ENCODE measurements at places on chromosomes 3 and 15.
A peak's percentile ranks its signal among the peaks of the same experiment; 100 is the strongest.

- no peak for DNase-seq
Observed at GRCh38 chr3:28973609-28974008, 307.3 kb upstream of the RBMS3 start.

GRCh38 chr15:76199106-76200082 lies 111.9 kb downstream of the ETFA start:
- DNase-seq: no peak

GRCh38 chr3:136694321-136694720 lies 57.9 kb downstream of the STAG1 start:
- no peak for DNase-seq

DNA sequence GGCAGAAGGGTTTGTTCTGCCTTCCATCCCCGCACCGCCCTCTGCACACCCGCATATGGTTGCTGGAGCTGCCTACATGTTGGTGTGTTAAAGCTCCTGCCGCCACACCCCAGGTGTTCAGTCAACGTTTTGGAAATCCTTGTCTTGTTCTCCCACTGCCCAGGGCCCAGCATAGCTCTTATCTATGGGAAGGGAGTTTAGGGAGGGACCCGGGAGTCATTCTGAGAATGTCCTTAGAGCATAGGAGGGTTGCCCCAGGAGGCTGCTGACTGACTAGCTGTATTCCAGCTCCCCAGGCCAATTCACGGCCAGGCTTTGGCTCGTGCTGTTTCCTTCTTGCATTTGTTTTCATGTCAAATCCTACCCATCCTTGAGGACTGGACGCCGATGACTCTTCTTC lies 46.8 kb downstream of the MAGEF1 start:
- DNase-seq: no peak

DNA sequence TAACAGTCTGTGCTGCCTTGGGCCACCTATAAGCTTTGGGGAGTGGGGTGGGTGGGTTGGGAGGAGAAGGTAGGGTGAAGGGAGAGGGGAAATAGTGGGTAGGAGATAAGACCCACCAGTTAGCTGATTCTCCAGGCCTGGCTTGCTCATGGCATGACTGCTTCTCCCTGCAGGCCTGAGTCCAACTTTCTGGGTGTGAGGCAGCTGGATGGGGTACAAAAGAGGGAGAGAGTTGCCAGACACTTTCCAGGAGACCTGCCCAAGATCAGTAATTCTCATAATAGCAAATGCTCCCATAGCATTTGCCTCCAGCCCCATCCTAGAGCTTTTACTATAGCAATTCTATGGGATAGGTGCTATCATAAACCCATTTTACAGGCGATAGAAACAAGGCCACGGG lies 7.7 kb downstream of the CGNL1 start:
- DNase-seq: no peak

DNA sequence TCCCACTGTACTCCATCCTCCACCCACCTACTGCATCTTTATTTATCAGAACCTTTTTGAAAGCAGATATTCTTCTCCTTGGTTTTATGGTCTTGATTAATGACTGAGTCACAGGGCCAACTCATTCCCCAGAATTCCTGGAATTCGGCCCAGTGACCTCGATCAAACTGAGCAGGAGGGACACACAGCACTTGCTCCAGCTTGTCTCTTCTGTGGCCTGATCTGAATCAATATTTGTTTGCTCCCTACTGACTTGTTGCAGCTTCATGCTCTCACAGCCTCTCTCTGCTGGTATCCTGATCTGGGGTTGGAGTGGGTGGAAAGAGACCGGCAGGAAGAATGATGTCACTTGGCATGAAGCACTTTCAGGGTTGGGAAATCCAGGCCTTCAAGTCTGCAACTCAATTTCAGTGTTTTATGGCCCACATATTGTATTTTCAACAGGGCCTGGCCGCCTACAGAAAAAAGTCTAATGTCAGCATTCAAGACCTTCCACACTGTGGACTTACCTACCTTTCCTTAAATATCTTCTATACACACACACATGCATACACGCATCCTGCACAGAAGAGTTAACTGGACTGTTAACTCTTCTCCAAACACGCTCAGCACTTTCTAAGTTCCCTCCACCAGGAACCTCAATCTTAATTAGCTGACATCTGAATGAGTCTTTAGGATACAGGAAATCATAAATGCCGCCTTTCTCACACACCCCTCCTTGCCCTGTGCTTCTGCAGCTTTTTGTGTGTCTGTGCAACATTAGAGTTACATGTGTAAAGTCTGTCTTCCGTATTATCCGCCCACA lies 4.6 kb downstream of the ANXA2 start:
- no peak for DNase-seq

GRCh38 chr3:45064512-45065372 lies 38.6 kb downstream of the CLEC3B start:
- DNase-seq: peak; percentile 15

- DNase-seq: no peak
Observed at GRCh38 chr3:116052602-116053001, 392.7 kb downstream of the LSAMP start.

GRCh38 chr3:186818516-186818915 lies 12.2 kb upstream of the RFC4 start:
- no peak for DNase-seq

DNA sequence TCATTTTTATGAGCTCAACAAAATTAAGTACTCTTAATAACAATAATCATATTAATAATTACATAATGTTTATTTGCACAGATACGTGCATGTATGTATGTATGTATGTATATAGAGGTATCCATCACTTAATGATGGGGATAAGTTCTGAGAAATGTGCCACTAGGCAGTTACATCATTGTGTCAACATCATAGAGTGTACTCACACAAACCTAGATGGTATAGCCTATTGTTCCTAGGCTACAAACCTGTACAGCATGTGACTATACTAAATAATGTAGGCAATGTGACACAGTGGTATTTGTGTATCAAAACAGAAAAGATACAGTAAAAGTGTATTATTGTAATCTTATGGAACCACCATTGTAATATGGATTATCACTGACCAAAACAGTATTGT lies 874.7 kb upstream of the GBE1 start:
- DNase-seq: no peak

GRCh38 chr15:63449731-63450130 lies 54.7 kb upstream of the USP3 start:
- no peak for DNase-seq

DNA sequence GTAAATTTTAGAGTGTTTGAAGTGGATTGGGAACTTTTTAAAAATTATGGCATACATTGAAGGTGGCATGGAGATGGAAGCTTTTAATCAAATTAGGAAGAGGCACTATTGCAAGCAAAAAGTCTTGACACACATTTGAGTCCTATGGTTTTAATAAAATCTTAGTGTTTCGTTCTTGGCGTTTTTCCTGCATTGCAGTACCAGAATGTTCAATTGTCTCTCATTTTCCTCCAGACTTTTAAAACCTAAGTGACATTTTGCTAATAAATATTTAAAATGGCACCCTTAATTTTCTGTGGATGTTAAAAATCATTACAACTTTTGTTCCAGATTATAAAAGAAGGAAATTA lies 2.2 kb downstream of the TGFBR2 start:
- no peak for DNase-seq

DNA sequence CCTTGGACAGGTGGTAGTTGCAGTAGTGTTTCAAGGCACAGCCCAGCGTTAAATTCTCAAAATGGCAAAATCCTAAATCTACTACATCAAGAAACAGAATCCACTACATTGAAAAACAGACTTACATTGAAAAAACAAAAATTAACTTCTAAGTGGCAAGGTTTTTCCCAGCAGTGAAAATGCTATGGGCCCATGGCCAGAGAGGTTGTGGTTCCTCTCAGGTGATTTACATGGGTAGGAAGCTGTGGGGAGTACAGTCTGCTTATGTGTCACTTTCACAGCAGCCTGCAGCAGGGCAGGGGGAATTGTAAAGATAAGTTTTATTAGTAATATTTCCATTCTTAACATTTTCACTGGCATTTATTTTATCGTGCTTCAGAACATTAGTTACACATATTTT lies 24.9 kb downstream of the TTC14 start:
- no peak for DNase-seq

DNA sequence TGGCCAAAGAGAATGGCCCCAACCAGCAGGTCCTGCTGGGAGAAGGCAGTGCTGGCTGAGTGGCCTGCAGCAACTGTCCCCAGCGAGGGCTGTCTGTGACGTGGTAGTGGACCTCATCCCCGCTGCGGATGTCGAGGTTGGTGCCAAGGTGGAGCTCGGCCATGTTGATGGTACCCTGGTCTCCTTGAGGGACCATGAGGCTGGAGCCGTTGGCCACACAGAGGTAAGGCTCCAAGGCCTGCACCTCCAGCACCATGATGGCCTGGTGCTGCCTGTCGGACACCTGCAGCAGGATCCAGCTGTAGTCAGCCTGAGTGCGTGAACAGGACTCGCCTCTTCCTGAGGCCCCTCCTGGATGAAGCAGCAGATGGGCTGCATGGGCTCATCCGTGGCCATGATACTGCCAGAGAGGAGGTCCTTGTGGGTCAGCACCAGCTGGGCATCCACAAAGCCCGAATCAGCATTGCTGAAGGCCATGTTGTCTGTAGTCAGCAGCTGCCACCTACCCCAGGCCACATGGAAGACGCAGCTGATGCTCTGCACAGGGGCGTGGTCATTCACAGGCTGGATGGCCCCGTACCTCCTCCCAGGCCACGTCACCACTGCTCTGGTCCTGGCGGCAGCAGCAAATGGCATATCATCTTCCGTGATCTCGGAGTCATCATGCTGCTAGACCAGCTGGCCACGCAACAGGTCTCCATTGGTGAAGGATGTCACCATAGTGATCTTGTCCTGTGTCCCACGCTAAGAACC lies 167.5 kb downstream of the GOLGA6L4 start:
- no peak for DNase-seq

GRCh38 chr3:105527949-105528348 lies 161.2 kb downstream of the ALCAM start:
- no peak for DNase-seq

DNA sequence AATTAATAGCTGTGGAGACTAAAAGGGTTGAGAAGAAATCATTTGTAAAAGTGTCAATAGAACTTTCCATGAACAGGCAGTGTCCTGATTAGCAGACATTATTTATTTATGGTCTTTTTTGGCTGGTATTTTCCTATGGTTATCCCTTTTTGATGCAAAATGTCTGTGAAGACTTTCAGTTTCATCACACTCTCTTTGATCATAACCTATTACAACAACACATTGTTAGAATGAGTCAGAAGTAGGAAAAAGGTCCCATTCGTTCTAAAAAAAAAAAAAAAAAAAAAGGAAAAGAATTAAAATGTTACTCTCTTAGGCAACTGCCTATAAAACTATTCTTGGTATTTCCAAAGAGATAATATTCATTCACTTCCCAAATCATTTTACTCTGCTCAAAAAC lies 62.1 kb downstream of the SLC49A4 start:
- no peak for DNase-seq

- DNase-seq: no peak
Observed at GRCh38 chr3:58020783-58021071, 12.5 kb downstream of the FLNB start.

GRCh38 chr3:123365450-123366143 lies 83.3 kb downstream of the ADCY5 start:
- DNase-seq: no peak

DNA sequence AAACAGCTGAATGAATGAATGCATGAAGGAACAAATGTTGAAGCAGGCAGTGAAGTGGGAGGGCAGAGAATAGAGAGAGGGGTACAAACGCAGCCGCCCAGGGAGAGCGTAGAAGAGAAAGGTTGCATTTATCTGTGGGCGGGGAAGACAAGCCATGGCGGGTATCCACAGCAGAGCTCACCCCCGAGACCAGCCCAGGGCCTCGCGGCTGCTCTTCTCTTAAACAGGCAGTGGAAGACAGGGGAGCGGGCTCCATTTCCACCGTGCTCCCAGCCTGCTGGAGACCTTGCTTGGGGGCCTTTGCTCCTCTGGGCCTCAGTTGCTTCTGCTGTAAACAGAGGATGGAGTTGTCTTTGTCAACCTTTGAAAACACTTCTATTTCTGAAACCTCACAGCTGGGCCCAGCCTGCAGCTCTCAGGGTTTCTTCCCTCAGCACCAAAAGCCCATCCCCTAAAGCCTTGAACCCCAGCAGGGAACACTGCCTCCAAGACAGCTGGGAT lies 259.5 kb downstream of the UACA start:
- no peak for DNase-seq

GRCh38 chr15:85706779-85707518 lies 87.8 kb downstream of the KLHL25 start:
- peak; percentile 24 for DNase-seq

- no peak for DNase-seq
Observed at GRCh38 chr3:106740116-106740515, 637.1 kb upstream of the CCDC54 start.

DNA sequence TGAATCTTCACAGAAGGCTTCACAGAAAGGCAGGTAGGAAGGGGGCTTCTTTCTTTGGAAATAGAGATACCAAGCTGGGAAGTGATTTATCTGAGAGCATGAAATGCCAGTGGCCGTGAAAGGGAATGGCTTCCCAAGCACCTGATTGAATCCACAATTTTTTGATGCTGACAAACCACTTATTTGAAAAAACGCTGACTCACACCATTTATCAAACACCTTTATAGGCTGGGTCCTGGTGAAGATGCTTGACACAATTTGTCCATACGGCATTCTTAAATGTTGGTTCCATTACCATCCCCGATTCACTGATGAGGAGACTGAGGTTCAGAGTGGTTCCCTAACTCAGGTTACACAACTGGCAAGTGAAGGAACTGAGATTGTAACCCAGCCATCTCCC lies 64.1 kb upstream of the POMGNT2 start:
- DNase-seq: no peak

DNA sequence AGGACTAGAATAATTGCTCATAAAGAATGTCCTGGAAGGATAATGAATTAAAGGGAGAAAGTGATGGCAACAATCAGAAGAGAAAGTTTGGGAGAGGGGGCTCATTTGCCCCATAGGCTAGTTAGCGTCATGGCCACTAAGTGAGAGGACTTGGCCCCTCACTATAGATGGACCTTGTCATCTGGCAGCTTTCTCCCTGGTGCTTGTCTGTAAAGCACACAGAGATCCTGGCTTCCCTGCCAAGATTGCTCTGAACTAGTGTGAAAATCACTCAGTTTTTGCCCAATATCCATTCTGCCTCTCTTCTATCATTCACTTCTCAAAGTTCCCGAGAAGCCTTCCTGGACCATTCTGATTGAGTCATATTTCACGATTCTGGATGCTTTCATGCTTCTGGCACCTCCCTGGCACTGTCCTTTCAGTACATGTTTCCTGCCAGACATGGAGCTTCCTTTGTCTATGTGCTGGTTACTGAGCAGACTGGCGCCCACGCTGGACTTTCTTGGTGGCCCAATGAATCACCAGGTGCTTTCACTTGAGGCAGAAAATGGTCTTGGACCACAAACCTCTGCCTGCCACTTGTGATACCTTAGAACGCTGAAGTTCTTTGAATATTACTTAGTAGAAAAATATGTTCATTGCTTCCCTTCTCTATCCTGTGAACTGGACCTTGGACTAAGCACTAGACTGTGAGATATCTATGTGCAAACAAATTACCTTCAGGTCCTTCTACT lies 709.6 kb upstream of the CFAP20DC start:
- DNase-seq: no peak

- no peak for DNase-seq
Observed at GRCh38 chr3:153740109-153740508, 381.1 kb upstream of the ARHGEF26 start.

All from activated T-helper 1 cell treated with Interleukin-2 at 50 U/mL for 16 hours (primary cell).